ENCODE measurements at places on chromosomes 6 and 20.
A peak's percentile ranks its signal among the peaks of the same experiment; 100 is the strongest.

DNA sequence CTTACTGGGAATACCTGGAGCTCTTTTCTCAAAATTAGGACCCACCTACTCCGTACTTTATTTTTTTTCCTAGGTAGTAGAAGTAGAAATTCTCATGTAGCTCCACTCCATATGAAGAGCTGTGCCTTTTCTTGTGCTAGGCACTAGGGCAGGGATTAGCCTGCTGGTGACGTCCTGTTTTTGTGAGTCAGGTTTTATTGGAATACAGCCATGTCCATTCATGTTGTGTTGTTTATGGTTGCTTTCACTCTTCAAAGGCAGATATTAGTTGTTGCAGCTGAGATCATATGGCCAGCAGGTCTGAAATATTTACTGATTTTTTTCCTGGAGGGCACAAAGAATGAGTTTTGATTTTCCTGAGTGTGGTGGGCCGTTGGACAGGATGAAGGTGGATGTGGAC, 20.5 kb downstream of the XRN2 start:
- DNase-seq = no peak

- no peak for DNase-seq
Observed at GRCh38 chr6:136761227-136761922, 30.9 kb downstream of the MAP3K5 start.

- no peak for DNase-seq
Observed at GRCh38 chr6:150157081-150157480, 14.2 kb downstream of the PPP1R14C start.

- no peak for DNase-seq
Observed at GRCh38 chr6:436308-437036, 44.9 kb downstream of the IRF4 start.

DNA sequence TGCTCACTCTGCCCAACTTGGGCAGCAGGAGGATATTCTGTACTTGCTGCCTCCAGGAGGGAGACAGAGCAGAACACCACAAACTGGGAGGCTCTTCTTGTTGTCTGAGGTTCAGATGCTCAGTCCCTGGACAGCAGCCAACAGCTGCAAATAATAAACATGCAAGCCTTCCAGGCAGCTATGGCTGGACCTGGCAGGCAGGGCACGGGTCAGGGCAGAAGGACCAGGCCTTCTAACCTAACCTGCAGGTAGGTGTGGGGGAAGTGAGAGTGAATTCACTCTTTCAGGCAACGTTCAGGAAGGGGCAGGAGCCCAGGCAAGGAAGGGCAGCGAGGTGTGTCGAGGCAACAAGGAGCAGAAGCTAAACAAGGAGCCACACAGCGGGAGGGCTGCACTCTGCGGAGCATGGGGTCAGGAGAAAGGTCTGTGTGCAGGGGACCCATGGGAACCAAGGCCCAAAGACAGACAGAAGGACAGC, 31.5 kb downstream of the NINL start:
- no peak for DNase-seq

- DNase-seq = no peak
Observed at GRCh38 chr20:5397393-5397792, 80.6 kb upstream of the PROKR2 start.

- DNase-seq = no peak
Observed at GRCh38 chr20:56430461-56430860, 18.4 kb downstream of the CASS4 start.

DNA sequence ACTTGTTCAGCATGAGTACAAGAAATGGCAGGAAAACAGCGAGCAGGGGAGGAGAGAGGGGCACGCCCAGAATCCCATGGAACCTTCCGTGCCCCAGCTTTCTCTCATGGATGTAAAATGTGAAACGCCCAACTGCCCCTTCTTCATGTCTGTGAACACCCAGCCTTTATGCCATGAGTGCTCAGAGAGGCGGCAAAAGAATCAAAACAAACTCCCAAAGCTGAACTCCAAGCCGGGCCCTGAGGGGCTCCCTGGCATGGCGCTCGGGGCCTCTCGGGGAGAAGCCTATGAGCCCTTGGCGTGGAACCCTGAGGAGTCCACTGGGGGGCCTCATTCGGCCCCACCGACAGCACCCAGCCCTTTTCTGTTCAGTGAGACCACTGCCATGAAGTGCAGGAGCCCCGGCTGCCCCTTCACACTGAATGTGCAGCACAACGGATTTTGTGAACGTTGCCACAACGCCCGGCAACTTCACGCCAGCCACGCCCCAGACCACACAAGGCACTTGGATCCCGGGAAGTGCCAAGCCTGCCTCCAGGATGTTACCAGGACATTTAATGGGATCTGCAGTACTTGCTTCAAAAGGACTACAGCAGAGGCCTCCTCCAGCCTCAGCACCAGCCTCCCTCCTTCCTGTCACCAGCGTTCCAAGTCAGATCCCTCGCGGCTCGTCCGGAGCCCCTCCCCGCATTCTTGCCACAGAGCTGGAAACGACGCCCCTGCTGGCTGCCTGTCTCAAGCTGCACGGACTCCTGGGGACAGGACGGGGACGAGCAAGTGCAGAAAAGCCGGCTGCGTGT, 11.6 kb downstream of the TNFAIP3 start:
- no peak for DNase-seq

GRCh38 chr6:106077881-106078280, 8.3 kb upstream of the PRDM1 start:
- no peak for DNase-seq

DNA sequence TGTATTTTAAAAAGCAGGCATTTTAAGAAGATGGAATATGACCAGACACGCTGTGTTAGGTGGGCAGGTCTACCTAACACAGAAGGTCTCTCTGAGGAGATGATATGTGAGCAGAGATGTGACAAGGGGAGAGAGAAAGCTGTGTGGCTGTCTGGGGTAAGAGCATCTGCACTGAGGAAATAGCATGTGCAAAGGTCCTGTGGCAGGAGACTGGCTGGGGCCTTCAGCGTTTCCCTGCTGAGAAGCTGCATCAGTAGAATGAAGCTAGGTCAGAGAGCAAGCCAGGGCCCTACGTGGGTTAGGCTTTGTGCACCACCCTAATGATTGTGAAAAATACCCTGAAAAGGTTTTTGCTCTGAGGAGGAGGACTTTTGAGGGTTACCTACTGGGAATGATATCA, 87.0 kb downstream of the TXNDC5 start:
- DNase-seq = no peak

DNA sequence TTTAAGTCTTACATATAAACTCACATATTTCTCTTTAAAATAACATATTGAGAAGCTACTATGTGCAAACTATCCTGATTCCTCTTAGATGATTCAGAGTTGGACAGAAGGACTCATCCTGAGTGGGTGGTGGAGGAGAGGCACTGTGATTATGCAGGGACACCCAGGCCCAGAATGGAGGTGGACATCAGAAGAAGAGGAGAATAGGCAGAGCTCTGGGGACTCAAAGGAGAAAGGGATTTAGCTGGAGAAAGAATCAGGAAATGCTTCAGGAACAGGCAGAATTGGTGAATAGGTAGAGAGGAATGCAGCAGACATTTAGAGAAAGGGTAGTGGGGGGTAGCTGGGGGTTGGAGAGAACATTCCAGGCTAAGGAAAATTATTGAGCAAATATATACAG, 17.4 kb downstream of the RCAN2 start:
- DNase-seq = no peak

- DNase-seq = no peak
Observed at GRCh38 chr6:53795340-53795701, 516 bp downstream of the LRRC1 start.

GRCh38 chr6:128124713-128125112, 223.9 kb upstream of the THEMIS start:
- DNase-seq = no peak

DNA sequence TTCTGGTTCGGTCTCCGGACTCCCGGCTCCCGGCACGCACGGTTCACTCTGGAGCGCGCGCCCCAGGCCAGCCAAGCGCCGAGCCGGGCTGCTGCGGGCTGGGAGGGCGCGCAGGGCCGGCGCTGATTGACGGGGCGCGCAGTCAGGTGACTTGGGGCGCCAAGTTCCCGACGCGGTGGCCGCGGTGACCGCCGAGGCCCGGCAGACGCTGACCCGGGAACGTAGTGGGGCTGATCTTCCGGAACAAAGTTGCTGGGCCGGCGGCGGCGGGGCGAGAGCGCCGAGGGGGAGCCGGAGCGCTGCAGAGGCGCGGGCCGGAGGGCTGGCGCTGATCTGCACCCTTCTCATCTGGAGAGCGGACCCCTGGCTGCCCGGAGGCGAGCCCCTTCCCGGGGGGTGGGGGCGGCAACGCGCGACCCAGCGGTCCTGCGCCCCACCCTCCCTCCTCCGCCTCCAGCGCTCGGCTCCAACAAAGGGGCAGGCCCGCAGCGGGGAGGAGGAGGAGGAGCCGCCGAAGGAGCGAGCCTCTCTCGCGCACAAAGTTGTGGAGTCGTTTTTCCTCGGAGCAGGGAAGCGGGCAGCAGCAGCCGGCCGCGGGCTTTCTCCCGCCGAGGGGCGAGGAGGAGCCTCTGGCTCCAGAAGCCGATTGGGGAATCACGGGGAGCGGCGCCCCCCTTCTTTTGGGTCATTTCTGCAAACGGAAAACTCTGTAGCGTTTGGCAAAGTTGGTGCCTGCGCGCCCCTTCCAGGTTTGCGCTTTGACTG, at the start of gene UTRN:
Gene UTRN, plus strand, starts transcription at position 553 of the 765 bp plus-strand sequence. CDS start 6,494 bp downstream, outside the sequence.
- DNase-seq = peak; percentile 62

DNA sequence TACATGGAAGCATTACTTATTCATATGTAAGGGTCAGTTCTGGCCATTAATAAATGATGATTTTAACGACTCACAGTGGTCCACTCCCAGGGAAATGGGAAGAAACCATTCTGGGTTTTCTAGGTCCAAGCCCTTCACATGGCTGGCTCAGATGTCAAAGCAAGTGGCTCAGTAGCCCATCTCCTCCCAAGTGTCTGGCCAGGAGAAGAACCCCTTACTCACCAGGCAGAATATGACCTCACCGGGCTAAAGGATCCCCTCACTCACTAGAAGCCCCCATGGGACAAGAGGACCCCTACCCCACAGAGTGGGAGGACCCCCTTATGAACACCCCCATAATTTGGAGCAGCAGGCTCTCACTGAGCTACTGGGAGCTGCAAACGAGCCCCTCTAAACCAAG, 34.0 kb downstream of the PREX1 start:
- no peak for DNase-seq

GRCh38 chr6:37171201-37171969, 1.4 kb downstream of the PIM1 start:
- no peak for DNase-seq

- peak; percentile 59 for DNase-seq
Observed at GRCh38 chr6:73739096-73739495, 43.1 kb downstream of the CD109 start.

- DNase-seq = no peak
Observed at GRCh38 chr6:56065408-56065807, 182.0 kb downstream of the COL21A1 start.

GRCh38 chr20:38427655-38428023, 7.5 kb downstream of the SNHG17 start:
- DNase-seq = no peak

- DNase-seq = no peak
Observed at GRCh38 chr20:24632581-24632980, 163.2 kb downstream of the SYNDIG1 start.

- no peak for DNase-seq
Observed at GRCh38 chr20:483815-484644, 21.7 kb upstream of the TBC1D20 start.

GRCh38 chr6:139172151-139172550, 37.3 kb downstream of the HECA start:
- DNase-seq = no peak
